Activated CD8-positive, alpha-beta memory T cell treated with anti-CD3 and anti-CD28 coated beads, Interleukin-2, amount 10 ng/mL, durations not matched to agents 7 days and 5 days (primary cell): ENCODE measurements at places on chromosomes 16 and 17. TPM values are rescaled to one million over a fixed set of nuclear protein-coding genes. Genes with fewer than 3 reads are reported as not detected.

The CNTNAP1 gene
- total RNA-seq = 1.9 TPM

The ZG16B gene
- 3.6 TPM for total RNA-seq

GRCh38 chr17:14409292-14409691 is 108.4 kb downstream of the HS3ST3B1 start:
- no peak for DNase-seq
- H3K27ac ChIP-seq = no peak overlapping the region
- no peaks in the 10 kb centered on the region for H3K27me3 ChIP-seq
- peaks cover 12% of the 10 kb centered on the region for H3K4me1 ChIP-seq

DNA sequence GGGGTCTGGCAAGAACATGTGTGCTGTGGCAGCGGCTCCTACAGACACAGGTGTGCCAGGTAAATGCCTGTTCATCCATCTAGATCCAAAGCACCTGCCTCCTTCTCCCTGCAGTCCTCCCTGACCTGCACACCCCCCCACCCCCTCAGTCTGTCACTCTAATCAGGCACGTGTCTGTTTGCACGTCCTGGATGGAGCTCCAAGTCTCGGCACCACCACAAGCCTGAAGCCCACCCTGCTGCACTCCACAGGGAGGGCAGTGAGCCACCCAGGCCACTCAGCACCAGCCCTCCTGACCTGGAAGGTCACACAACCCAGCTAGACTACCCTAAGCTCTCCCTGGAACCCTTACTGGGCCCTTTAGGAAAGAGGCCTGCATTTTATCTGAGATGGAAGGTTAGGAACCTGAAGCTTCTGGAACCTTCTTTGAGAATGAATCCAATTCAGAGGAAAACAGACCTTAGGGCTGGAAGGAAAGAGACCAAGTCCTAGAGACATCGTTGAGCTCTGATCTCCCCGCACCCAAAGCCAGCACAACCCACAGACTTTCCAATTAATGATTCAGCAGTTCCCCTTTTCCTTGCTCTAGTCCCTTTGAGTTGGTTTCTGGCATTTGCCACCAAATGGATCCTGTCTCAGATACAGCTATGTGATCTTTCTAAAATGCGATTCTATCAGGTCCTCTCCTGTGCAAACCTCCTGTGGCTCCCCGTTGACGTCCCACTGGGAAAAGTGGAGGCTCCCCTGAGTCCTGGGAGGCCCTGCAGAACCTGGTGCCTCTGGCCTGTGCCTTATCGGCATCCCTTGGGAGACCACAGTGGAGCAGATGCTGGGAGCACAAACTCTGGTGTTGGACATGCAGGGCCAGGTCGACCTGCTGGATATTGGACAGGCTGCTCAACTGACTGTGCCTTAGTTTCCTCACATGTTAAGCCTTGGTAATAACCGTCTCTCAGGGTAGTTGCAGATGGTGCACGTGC is 67.9 kb downstream of the PRMT7 start:
- peaks cover 31% of the 10 kb centered on the region for H3K27me3 ChIP-seq
- H3K36me3 ChIP-seq = no peaks in the 10 kb centered on the region
- no peak for DNase-seq
- no peak overlapping the region for H3K4me3 ChIP-seq

The ADCY9 gene
- 11.0 TPM for total RNA-seq

The PRDM7 gene
- total RNA-seq = not detected

DNA sequence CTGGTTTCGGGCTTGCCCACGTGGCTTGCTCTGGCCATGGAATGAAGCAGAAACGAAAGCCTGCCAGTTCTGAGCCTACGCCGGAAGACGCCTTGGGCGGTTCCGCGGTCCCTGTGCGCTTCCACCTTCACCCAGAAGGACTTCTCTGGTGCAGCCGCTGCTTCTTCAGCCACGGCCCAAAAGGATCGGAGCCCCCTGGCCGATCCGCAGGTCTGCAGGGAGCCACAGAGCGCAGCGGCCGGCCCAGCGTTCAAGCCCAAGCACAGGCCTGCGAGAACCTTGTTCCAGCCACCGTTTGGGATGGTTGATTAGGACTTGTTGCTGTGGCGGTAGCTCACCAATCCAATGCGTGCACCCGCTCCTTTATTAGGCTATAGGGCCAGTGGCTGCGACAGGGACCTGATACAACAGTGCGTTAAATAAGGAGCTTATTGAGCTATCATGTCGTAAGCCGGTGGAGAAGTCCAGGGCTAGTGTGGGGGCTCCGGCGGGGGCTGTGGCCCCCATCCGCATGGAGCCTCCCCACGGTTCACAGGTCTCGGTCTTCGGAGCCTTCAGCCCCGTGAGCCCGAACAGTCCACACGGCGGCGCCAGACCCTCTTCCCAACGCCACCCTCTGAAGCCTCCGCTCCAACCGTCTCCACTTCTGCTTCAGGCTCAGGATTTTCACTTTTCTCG is 10.2 kb upstream of the MPP2 start:
- H3K36me3 ChIP-seq = no peaks in the 10 kb centered on the region
- H3K4me3 ChIP-seq = peak overlapping the region; percentile 64
- peaks cover 18% of the 10 kb centered on the region for H3K4me1 ChIP-seq
- peak overlapping the region; percentile 61 for H3K27ac ChIP-seq
- peaks cover 11% of the 10 kb centered on the region for H3K27me3 ChIP-seq
- peak; percentile 60 for DNase-seq

- H3K27ac ChIP-seq = no peak overlapping the region
- H3K27me3 ChIP-seq = no peaks in the 10 kb centered on the region
- no peak for DNase-seq
Observed at GRCh38 chr16:9610727-9611126, 519.3 kb downstream of the HAPSTR1 start.

- H3K27me3 ChIP-seq = no peaks in the 10 kb centered on the region
- peaks cover 12% of the 10 kb centered on the region for H3K4me1 ChIP-seq
- no peak overlapping the region for H3K27ac ChIP-seq
- H3K4me3 ChIP-seq = no peak overlapping the region
- no peaks in the 10 kb centered on the region for H3K36me3 ChIP-seq
Observed at GRCh38 chr17:17058304-17058703, 16.0 kb downstream of the MPRIP start.

- H3K4me1 ChIP-seq = peaks cover 4% of the 10 kb centered on the region
- no peak overlapping the region for H3K4me3 ChIP-seq
- peak; percentile 72 for DNase-seq
- H3K27ac ChIP-seq = no peak overlapping the region
- H3K36me3 ChIP-seq = no peaks in the 10 kb centered on the region
Observed at GRCh38 chr16:17578981-17579874, 108.5 kb upstream of the XYLT1 start.

- peaks cover 8% of the 10 kb centered on the region for H3K27me3 ChIP-seq
- no peaks in the 10 kb centered on the region for H3K4me1 ChIP-seq
- DNase-seq = no peak
- no peak overlapping the region for H3K4me3 ChIP-seq
- no peaks in the 10 kb centered on the region for H3K36me3 ChIP-seq
Observed at GRCh38 chr16:66322174-66322573, 44.3 kb upstream of the CDH5 start.

GRCh38 chr17:59730268-59730834 is 22.9 kb downstream of the VMP1 start:
- H3K4me3 ChIP-seq = no peak overlapping the region
- no peak overlapping the region for H3K27ac ChIP-seq
- no peak for DNase-seq
- peaks cover 9% of the 10 kb centered on the region for H3K4me1 ChIP-seq
- H3K27me3 ChIP-seq = no peaks in the 10 kb centered on the region

- peak; percentile 89 for DNase-seq
- peak within 1 kb of the TSS; percentile 91 for H3K4me3 ChIP-seq
- peaks cover 10% of the 10 kb centered on the region for H3K36me3 ChIP-seq
- H3K27ac ChIP-seq = peak within 1 kb of the TSS; percentile 91
Observed at GRCh38 chr17:7219812-7220592, at the start of the genes ACADVL and DLG4. ACADVL (plus strand) TSS chr17:7219938; CDS start chr17:7219985, 47 bp downstream. DLG4 (minus strand) TSS chr17:7219836.
